ENCODE measurements at places on chromosomes 5 and 9.

GRCh38 chr5:138054847-138055558 is 22.1 kb upstream of the FAM13B start:
- DNase-seq = no peak

DNA sequence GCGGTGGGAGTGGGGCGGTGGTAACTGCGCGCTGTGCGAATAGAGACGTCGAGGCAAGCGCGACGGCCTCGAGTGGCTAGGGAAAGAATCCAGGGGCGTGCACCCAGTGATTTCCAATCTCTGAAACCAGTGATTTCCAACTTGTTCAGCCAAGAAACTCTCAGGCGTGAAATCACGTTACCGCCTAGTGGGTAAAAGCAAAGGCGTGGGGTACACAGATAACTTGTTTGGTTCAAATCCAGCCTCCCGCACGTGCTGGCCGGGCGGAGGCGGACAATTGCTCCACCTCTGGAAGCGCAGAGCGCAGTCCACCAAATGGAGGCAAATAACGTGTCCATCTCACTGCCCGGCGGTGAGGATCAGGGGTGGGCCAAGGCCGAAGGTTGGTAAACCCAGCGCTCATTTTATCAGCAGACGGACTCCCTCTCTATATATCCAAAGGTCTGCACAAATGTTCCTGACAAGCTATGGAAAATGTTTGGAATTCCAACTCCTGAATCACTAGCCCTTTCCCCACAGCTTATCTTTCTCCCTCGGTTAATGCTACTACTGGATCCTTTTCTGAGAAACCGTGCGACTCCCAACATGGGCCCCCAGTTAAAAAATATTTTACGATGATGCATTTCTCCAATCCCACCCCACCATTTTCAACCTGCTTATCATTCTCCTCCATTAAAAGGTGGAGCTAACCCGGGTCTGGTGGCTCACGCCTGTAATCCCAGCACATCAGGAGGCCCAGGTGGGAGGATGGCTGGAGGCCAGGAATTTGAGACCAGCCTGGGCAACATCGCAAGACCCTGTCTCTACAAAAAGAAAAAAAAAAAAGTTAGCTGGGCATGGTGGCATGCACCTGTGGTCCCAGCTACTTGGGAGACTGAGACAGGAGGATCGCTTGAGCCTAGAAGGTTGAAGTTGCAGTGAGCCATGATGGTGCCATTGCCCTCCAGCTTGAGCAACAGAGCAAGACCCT is 950 bp upstream of the FNBP1 start:
- no peak for DNase-seq

DNA sequence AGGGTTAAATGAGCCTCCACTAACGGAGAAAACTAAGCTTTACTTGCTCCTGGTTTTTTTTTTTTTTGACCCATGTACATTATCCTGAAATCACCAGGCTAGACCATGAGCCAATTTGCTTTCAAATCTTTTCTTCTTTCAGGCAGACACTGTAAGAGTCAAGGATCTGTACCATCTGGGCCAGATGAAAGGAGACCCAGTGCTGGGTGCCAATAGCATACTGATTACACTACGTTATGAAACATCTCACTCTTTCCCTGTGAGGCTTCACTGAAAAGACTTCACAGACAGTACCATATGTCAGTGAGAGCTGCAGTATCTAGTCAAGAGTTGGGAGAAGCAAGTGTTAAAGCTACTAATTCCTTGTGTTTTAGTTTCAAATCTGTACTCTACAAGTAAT is 161.2 kb upstream of the PTPRD start:
- DNase-seq = no peak

- DNase-seq = no peak
These were observed 678 bp downstream of the SLC2A6 start for GRCh38 chr9:133477992-133478850.

GRCh38 chr5:88393042-88393441 is 124.4 kb upstream of the TMEM161B start:
- DNase-seq = no peak
